ENCODE measurements at places on chromosomes 5 and 9.
A peak's percentile ranks its signal among the peaks of the same experiment; 100 is the strongest.

GRCh38 chr5:110916381-110917049 lies 155.0 kb upstream of the TSLP start:
- DNase-seq, result no peak

GRCh38 chr9:98922721-98923435 lies 20.8 kb upstream of the COL15A1 start:
- DNase-seq, result no peak

DNA sequence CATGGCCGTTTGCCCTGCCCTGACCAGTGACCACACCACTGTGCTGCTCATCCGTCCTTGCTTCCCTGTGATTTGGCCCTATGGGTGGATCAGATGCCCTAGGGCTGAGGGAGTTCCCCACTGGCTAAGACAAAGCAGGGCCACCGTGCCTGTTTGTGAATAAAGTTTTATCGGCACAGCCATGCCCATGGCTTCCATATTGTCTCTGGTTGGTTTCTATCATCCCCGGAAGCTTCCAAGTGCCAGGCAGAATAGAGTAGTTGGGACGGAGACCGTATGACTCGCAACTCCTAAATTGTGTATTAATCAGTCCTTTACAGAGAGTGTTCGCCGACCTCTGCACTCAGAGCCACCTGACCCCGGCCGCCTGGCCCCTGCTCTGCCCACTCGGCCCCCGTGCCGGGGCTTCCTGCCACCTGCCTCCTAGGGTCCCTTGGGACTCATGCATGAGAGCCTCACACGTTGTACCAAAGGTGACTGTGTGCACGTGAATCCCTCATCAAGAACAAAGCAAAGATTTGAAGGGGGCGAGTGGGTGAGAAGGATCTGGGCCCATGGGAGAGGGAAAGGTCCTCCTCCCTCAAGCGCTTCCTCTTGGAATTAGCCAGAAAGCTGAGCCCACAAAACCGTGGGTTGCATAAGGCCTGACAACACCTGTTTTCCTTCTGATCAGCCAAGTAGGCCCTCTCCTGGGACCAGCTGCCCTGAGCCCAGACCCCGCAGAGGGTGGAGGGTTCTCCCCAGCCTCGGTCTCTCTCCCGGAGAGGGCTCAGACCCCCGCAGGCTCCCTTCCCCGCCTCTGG lies 11.7 kb upstream of the FCN2 start:
- DNase-seq, result no peak

DNA sequence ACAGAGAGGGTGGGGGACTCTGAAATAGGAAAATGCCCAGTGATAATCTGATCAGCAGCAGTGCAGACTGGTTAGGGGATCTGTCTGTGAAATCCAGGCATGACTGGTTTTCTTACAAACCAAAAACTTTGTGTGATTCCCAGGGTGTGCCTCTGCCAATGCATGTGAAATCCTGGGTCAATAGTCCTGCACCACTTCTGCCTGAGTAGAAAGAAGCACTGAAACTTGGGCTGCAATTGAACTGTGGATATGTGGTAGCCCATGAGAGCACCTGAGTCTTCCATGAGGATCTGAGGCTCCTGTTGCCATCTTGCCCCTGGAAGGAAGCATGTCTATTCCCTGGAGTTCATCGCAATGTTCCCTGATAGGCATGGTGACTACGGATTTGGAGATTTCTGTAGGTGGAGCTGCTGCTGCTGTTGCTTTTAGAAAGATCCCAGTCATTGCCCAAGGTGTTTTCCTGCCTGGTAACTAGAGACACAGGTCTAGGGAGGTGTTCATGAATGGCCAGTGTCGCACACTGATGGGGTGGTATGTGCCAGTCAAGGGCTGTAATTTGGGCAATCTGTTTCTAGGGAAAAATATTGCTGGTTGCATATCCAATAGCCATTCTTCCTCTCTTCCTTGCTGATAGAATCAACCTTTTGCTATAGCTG lies 146.7 kb downstream of the CARTPT start:
- DNase-seq, result no peak

- no peak for DNase-seq
Observed at GRCh38 chr5:122153774-122154173, 24.4 kb downstream of the ZNF474 start.

- no peak for DNase-seq
Observed at GRCh38 chr9:16133032-16133431, 580.2 kb downstream of the CCDC171 start.

DNA sequence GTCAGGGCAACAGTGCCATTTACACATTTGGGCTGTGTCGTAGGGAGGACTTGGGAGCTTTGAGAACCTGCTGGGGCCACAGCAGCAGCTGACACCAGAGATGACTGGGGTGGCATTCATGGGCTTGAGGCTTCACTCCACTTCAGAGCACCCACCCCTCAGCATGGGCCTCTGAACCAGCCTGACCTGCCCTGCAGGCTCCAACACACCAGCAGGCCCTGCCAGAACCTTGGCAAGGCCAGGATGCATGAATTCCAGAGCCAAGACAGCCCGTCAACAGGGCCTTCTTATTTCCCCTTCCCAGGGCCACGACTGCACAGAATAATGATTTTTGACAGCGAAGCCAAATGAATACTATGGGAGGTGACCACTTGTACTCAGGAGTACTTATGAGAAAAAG lies 77.0 kb downstream of the SMIM23 start:
- no peak for DNase-seq

GRCh38 chr9:27870404-27870803 lies 297.1 kb upstream of the C9orf72 start:
- no peak for DNase-seq

DNA sequence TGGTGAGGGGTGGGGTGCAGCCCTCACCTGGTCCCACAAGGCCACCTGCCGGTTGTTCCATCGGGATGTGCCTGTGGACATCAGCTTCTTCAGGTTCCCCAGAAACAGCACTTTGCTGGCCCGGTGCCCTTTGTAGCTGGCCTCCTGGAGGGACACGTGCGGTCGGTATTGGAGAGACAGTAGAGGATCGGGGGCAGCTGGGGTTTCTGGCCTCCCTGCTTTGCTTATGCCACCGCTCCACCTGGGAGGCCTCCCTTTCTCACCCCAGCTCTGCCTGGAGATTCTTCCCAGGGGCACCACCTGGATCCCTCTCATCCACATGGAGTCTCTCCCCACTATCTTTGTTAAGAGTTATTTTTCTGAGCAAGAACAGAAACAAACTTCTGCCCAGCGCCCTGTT lies 13.1 kb upstream of the TRIM14 start:
- no peak for DNase-seq

- DNase-seq, result no peak
Observed at GRCh38 chr9:89996116-89996515, 391.3 kb downstream of the GADD45G start.

DNA sequence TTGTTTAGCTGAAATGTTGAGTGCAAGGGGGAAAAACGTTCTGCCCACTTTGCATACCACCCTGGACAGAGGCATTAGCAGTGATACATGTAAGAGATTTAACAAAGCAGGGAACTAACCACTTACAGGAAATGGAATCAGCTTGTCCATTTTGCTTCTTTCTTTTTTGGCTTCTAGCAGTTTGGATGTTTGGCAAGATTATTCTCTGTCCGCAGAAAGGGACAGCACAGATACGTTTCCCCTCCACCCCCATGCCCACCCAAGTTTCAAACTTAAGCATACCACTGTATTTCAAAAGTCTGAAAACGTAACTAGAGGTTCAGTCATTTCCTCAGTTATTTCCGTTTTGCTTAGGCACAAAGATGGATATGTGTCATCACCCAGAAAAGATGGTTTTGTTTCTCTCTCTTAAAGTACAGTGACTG lies 118.4 kb downstream of the GDNF start:
- no peak for DNase-seq

DNA sequence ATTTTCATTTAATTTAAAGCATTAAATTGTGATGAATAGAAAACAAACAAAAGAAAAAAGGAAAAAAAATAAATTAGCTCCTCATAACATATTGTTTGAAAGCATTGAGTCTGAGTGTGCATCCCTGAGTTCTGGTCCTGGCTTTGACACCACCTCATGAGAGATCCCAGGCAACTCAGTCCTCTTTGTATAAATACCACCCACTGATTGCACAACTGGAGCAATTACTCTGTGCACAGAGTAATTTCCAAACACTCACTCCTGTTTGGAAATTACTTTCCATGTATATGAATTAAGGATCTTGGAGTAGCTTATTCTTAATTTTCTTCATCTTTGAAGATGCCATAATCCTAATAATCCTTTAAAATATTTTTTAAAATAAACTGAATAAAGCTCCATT lies 59.4 kb upstream of the C5orf46 start:
- no peak for DNase-seq

- DNase-seq, result no peak
Observed at GRCh38 chr9:130791303-130791894, 43.7 kb upstream of the ABL1 start.

GRCh38 chr9:86660146-86660943 lies 287.0 kb downstream of the GAS1 start:
- DNase-seq, result no peak

DNA sequence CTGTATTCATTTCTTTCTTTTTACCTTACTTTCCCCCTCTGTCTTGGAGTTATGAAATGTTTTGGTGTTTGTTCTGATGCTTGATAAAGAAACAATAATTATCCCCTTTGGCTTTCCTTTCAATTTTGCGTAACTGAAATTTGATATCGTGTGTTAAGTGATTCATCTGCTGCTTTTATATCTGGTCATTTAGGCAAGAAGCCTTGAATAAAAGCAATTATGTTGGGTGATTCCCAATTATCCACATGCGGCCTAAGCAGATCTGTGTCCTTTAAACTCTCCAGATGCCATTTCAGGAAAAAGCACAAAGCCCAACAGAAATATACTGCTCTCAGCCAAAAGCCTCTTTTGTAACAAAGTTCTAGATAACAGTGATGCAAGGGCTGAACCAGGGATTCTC lies 92.8 kb downstream of the TAF11L14 start:
- DNase-seq, result no peak

- peak; percentile 98 for DNase-seq
Observed at GRCh38 chr9:137223078-137223970, 1.3 kb upstream of the RNF208 start.

- no peak for DNase-seq
Observed at GRCh38 chr5:159183247-159183646, 26.1 kb downstream of the RNF145 start.

DNA sequence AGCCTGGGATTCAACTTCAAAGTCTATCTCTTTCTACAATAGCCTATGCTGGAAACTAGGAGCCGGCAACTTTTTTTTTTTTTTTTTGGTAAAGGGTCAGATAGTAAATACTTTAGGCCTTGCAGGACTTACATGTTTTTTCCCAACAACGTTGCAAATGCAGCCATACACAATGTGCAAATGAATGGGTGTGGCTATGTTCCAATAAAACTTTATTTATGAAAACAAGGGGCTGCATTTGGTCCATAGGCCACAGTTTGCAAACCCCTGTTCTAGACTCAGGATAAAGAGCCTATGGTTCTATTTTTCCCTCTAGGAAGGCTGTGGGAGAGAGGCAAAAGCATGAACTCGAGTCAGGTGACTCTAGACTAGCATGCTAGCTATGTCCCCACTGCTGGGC lies 189.1 kb downstream of the GABBR2 start:
- DNase-seq, result no peak

- no peak for DNase-seq
Observed at GRCh38 chr5:174223355-174223754, 177.8 kb downstream of the NSG2 start.

DNA sequence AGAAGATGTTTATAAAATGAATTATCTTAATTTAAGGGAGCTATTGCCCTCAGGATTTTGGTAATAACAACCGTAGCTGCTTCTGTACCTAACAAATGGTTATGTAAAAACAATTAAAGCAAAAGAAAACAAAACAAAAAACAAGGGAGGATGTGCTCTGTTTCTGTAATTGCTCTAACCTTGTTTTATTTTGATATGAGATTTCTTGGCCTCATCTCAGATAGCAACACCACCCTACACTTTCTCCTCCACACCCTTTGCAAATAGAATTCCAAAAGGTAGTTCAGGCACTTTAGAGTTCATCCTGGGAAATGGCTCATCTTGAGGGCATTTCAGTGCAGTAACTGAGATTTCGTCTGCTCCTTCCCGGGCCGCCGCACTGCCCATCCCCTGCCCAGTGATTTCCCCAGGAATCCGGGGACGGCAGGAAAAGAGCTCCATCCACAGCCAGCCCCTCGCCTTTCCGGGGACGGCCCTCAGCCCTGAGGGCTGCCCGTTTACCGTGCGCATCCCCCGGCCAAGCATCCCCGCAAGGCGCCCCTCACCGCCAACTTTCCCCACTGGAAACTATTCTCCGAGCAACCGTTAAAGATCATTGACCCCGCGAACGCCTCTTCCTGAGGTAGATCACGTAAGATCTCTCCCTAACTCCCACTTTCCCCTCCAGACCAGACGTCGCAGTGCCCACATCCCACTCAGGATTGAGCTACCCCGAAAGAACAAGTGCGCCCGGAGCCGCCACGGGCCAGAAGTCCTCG lies 1.2 kb downstream of the FNBP1 start:
- DNase-seq, result no peak

GRCh38 chr5:43040287-43041098 lies at the start of gene ANXA2R:
Gene ANXA2R, minus strand, starts transcription at chr5:43040319. Its CDS starts 273 bp downstream, at chr5:43040046.
- DNase-seq, result peak; percentile 94

- no peak for DNase-seq
Observed at GRCh38 chr9:77744841-77745430, 96.8 kb upstream of the GNA14 start.

DNA sequence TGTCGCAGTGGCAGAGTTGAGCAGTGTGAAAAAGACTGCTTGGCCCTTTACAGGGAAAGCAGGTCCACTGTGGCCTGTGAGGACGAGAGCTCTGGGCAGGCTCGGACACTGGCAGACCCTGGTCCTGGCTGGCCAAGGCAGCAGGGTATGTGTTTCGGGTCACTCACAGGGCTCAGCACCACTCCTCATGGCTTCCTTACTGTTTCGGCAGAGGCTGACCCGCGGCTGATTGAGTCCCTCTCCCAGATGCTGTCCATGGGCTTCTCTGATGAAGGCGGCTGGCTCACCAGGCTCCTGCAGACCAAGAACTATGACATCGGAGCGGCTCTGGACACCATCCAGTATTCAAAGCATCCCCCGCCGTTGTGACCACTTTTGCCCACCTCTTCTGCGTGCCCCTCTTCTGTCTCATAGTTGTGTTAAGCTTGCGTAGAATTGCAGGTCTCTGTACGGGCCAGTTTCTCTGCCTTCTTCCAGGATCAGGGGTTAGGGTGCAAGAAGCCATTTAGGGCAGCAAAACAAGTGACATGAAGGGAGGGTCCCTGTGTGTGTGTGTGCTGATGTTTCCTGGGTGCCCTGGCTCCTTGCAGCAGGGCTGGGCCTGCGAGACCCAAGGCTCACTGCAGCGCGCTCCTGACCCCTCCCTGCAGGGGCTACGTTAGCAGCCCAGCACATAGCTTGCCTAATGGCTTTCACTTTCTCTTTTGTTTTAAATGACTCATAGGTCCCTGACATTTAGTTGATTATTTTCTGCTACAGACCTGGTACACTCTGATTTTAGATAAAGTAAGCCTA lies 15.7 kb downstream of the SQSTM1 start:
- DNase-seq, result peak; percentile 44

DNA sequence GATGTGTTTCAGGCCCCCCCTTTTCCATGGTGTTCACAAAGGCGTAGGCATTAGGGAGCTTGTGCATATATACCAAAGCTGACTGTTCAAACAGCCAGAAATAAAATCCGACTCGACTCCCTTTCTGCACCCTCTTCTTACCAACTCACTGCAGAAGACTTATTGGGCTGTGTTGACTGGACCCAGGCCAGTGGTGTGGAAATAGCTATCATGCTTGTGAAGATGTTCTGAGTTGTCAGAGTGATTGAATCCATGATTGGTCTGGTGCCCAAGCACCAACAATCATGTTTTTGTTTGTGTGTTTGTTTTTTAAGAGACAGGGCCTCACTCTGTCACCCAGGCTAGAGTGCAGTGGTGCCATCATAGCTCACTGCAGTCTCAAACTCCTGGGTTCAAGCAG lies 21.6 kb downstream of the TJP2 start:
- DNase-seq, result no peak

- DNase-seq, result no peak
Observed at GRCh38 chr9:123522251-123522650, 166.3 kb downstream of the CRB2 start.

GRCh38 chr5:142512043-142513042 lies 173.5 kb downstream of the FGF1 start:
- no peak for DNase-seq

Data from stimulated activated CD4-positive, alpha-beta T cell treated with anti-CD3 and anti-CD28 coated beads, Interleukin-2, amount 100 ng/mL, for 4 hours (primary cell).